Central memory CD4-positive, alpha-beta T cell (primary cell): ENCODE measurements at places on chromosomes 12 and 14.

DNA sequence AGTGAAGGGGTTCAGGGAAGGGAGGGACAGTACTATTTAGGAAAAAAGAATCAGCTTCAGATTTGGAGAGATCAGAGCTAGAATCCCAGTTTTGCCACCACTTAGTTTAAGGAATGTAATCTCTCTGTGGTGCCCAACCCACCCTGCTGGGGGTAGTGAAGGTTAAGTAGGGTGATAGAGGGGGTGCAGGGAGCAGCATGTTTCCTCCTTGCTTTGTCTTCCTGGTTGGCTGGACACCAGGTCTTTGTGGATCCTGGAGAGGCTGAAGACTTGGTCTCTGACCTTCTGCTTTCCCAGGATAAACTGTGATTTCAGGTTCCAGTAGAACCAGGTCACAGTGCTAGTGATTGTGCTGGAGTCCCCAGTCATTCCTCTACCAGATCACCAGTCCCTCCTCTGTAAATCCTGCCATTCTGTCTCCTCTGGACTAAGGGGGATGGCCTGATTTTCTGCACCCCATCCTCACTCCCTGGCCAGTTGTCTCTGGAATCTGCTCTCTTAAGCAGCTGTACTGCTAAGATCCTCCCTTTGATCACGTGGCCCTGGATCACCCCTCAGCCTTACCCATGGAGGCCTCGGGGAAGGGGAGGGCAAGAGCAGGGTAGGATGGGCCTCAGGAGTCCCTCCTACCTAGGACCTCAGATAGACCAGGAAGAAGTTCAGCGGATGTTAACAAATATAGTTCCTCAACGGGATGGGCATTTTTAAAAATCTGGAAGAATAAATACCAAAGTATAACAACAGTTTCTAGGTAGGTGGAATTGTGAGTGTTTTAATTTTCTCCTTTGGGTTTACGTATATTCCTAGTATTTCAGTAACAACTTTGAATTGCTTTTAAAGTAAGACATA lies 3.1 kb downstream of the MAP3K12 start:
- DNase-seq = no peak

- peak; percentile 16 for DNase-seq
Measured at GRCh38 chr14:93956514-93957332, 19.6 kb downstream of the ASB2 start.

- DNase-seq = no peak
Measured at GRCh38 chr12:33605757-33606156, 166.1 kb upstream of the SYT10 start.

DNA sequence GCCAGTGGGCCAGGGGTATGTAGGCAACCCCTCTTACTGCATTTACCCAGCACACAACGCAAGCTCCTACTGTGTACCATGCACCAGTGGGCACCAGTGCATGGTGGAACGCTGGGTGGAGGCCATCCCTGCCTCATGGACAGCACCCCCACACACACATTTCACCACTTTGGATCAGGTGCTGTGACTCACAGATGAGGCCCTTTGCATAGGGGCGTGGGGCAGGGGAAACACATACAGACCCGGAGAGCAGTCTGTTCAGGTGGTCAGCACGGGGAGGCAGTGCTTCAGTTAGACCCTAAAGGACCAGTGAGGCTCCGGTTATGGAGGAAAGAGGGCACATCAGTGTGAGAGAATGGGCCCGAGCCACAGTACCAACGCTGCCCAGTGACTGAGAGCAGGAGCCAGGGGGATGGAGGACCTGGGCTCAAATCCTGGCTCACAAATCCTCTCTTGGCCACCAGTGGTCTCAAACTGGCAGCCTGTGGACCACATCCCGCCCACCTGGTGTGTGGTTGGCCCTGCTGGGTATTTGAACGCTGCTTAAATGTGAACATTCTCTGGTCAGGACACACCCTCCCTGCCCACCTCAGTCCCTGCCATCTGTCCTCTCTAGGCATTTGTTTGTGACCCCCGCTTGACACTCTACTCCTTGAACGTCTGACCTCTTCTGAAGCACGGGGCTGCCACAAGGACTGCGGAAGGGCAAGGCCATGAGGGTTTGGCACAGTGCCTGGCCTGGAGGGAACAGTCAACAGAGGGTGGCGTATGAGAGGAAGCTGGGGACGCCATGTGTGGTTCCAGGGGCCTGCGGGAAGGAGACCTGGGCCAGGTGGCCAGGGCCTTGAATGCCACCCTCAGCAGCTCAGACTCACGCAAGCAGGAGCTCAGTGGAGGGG lies 46.7 kb downstream of the FAM222A start:
- no peak for DNase-seq

GRCh38 chr14:55889124-55889523 lies 229.1 kb upstream of the PELI2 start:
- DNase-seq = no peak

- no peak for DNase-seq
Measured at GRCh38 chr12:109116611-109116949, 193 bp downstream of the ACACB start.

- DNase-seq = no peak
Measured at GRCh38 chr14:101417434-101417833, 143.9 kb upstream of the DIO3 start.

DNA sequence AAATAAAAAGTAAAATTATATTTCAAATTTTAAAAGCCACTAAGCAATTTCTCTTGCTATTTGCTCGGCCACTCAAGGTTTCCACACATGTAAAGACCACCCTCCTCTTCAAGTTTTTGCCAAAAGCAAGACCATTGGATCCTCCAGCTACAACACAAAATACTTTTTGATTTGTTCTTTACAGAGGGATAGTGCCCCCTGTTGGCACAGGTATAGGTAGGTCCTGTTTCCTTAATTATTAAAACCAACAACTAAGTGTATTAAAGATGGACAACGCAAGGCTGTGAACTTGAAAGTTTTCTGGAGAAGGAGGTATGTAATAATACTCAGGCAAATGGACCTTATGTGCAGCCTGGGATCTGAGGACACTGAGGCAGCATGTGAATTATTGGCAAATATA lies 23.8 kb downstream of the ATP6V1D start:
- peak; percentile 6 for DNase-seq

DNA sequence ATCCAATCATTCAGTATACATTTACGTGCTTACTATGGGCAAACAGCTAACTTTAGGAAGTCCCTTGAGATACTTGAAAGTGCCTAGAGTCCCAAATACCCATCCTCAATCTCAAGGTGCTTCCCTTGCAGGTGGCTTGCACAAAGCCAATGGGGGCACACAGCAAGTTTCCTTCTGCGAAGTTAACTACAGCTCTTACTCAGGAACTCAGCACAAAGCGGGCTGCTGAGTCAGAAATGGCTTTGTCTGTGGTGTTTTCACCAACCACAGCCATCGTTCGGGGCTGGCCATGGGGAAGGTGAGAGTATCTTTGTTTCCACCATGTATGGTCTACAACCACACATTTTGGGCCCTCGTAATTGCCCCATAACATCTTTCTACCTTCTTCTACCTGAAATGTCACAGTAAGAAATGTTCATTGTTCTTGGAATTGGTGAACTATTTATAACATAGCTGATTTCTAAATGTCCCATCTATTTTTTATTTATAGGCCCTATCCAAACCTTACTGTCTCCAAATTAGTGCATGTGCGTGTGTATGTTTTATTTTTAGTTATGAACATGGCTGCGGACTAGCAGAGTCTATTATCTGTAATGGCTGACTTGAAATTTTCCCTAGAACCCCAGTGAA lies 13.9 kb downstream of the MFAP5 start:
- DNase-seq = no peak

DNA sequence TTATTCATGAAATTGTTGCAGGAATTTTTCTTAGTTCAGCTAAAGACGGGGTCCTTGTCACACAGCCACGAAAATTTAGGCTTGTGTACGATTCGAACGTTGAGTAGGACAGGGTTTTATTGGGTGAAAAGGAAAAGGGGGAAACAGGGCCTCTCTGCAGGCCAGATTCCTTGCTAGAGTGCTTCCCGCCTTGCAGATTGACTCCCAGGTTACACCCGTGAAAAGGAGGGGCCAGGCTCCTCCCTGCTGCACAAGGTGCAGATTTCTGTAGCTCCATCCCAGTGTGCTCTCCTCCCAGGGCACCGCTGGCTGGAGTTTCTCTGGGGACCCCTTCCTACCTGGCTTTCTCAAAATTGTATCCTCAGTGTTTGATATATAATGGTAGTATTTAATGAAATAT lies 221.5 kb downstream of the ERC1 start:
- no peak for DNase-seq

DNA sequence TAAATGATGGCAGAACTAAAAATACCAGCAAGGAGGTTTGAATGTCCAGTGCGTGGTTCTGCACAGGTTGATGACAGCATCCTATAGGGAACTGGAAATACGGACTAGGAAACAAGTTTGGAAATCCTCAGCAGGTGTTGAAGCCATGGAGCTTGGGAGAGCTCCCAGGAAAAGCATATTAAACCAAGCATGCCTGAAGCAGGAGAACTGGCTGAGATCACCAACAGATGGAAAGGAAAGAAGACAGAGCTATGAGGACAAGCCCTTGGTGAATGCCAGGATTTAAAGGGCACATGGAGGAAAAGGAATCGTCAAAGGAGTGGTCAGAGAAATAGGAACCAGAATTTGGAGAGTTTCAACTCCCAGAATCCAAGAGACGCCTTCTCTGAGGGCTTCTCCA lies 21.2 kb upstream of the ELK3 start:
- DNase-seq = no peak
